Germinal center (tissue), 1 donor: ENCODE measurements at places on chromosomes 16 and 17.

GRCh38 chr17:61647047-61647446 is 56.0 kb upstream of the NACA2 start:
- DNase-seq: no peak

DNA sequence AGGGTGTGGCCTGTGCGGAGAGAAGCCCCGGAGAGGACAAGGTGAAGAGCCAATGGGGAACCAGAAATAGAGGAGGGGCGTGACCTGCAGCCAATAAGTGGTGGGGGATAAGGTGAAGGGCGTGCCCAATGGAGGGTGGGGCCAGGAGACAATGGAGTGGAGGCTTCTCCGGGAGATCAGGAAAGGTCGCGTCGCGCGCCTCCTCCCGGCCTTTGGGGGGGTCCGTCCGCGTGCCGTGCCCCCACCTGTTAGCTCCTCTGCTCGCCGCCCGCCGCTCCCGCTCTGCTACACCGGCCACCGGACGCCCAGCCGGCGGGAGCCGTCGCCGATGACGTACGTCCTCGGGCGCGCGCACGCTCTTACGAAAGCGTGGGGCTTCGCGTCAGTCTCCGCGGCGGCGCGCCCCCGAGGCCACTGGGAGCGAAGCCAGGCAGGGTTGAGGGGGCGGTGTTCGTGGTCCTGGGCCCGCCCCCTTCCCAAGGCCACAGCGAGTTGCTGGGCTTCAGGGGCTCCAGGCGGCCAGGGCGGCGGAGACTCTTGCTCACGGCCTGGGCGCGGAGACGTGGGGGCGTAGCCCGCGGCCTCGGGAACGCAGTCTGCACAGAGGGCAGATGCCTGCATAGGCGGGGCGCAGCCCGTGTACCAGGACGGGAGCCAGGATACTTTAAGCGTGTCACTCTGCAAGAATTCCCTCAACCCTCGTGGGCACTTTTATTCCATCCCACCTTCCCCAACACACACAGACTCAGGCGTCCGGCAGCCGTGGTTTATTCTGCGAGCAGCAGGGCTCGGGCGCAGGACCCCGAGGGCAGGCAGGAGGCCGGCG is at the start of gene MATCAP1:
TSS of gene MATCAP1 (minus strand) at position 337 of the 826 bp plus-strand sequence. CDS start 3,353 bp downstream, outside the sequence.
- peak; percentile 99 for DNase-seq

- no peak for DNase-seq
Measured at GRCh38 chr17:36829676-36830075, 107.6 kb upstream of the LHX1 start.

DNA sequence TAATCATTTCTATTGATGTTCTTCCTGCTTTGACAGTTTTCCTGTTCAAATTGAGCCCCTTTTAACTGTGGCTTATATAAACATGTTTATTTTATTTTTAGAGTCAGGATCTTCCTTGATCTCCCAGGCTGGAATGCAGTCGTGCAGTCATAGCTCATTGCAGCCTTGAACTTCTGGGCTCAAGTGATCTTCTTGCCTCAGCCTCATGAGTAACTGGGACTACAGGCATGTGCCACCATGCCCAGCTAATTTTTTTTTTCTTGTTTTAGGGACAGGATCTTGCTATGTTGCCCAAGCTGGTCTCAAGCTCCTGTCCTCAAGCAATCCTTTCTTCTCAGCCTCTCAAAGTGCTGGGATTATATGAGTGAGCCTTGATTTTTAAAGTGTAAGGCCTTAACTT is 14.7 kb downstream of the PHKB start:
- no peak for DNase-seq

- DNase-seq: no peak
Measured at GRCh38 chr16:8299635-8300034, 290.7 kb downstream of the TMEM114 start.

GRCh38 chr17:13387236-13387635 is 214.5 kb downstream of the HS3ST3A1 start:
- no peak for DNase-seq

GRCh38 chr17:77200711-77201110 is 59.9 kb downstream of the SEC14L1 start:
- DNase-seq: no peak

DNA sequence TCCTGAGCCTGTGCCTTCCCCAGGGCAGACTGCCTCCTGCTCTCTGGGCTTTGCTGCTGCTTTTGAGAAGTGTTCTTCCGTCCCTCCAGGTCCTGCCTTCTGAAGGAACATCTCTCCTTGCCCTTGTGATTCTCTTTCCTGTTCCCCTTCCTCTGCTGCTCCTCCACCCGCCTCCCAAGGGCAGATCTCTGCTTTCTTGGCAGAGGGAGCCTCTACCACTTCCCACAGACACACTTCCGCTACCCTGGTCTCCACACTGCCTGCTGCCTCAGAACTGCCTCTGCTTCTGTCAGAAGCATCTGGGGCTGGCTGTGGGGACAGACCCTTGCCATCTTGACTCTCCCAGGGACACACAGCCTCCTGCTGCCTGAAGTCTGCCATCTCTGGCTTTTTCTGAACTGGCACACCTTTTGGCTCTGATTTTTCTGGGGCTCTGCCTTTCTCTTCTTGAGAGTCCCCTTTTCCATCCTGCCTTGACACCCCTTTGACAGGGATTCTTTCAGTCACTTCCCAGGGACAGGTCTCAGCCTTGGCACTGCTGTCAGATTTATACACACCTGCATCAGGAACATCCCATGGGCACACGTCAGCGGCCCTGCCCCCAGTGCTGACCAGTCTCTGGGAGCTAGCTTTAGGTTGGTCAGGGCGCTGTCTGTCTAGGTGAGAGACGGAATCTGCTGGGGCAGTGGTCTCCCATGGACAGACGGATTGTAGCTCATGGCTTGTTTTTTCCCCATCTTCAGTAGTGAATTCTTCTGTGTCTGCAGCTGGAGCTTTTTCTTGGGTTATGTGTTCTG is 16.6 kb downstream of the GPR179 start:
- DNase-seq: no peak

GRCh38 chr16:50539822-50540710 is 8.1 kb upstream of the NKD1 start:
- no peak for DNase-seq

DNA sequence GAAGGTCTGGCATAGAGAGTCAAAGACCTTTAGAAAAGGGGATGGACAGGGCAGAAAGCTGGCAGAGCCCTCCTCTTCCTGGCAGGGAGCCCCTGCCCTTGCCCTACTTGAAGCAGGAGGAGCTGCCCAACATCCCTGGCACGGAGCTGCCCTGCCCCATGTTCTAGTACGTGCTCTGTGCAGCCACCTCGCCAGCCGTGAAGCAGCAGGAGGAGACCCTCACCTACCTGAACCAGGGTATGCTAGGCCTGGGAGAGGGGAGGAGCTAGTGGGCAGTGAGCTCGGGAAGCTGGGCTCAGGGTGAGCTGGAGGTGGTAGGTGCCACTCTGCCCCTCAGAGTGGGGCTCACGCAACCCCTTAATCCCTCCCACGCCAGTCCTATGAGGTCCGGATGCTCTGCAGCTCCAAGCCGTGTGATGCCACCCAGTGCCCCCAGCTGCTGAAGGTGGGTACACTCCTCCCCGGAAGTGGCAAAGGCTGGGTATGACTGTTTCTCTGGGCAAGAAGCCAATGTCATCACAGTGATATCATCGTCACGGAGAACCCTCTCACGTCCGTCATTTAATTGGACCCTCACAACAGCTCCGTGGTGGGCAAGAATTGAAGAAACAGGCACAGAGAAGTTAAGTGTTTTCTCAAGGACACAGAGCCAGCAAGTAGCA is 12.7 kb upstream of the STAC2 start:
- peak; percentile 56 for DNase-seq

DNA sequence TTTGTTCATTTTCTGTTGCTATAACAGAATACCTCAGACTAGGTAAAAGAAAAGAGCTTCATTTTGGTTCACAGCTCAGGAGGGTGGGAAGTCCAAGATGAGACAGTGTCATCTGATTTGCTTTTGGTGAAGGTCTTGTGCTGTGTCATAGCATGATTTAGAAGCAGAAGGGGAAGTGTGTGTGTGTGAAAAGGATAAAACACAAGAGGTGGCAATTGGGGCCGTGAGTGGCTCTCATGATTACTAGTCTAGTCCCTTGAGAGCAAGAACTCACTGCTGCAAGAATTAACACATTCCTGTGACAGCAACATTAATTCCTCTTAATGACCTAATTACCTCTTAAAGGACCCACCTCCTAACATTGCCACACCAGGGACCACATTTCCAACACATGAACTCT is 8.3 kb downstream of the SLC35G3 start:
- no peak for DNase-seq

- DNase-seq: no peak
Measured at GRCh38 chr16:46844771-46845170, 13.8 kb upstream of the C16orf87 start.

GRCh38 chr17:2191785-2192184 is 111.8 kb downstream of the SMG6 start:
- DNase-seq: no peak

DNA sequence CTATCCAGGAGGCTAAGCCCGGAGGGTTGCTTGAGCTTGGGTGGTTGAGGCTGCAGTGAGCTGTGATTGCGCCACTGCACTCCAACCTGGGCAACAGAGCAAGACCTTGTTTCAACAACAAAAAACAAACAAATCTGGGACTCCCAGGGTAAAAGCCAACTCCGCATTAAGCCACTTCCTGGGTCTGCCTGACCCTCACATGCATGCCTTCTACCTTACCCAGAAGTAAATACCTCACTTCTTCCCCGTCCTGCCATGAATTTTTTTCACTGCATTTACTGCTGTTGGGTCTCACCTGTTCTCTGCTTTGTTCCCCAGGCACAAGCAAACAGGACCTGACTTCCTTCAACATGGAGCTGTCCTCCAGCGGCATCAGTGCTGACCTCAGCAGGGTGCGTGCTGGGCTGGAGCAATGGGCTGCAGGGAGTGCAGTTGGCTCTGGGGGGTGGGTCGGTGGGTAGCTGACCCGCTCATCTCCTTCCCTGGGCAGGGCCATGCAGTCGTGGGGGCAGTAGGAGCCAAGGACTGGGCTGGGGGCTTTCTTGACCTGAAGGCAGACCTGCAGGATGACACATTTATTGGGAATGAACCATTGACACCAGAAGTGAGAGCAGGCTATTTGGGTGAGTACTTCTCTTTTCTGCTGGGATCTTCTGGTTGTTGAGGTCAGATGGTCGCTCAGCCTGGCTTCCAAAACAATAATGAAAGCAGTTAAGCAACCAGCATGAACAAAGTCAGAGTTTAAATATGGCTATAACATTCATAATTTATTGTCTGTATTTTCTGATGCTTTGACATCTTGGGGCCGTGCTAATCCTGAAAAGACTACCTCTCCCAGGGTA is 16.4 kb downstream of the ITGAL start:
- no peak for DNase-seq

GRCh38 chr17:2967515-2967914 is 95.9 kb downstream of the OR1D5 start:
- DNase-seq: no peak

DNA sequence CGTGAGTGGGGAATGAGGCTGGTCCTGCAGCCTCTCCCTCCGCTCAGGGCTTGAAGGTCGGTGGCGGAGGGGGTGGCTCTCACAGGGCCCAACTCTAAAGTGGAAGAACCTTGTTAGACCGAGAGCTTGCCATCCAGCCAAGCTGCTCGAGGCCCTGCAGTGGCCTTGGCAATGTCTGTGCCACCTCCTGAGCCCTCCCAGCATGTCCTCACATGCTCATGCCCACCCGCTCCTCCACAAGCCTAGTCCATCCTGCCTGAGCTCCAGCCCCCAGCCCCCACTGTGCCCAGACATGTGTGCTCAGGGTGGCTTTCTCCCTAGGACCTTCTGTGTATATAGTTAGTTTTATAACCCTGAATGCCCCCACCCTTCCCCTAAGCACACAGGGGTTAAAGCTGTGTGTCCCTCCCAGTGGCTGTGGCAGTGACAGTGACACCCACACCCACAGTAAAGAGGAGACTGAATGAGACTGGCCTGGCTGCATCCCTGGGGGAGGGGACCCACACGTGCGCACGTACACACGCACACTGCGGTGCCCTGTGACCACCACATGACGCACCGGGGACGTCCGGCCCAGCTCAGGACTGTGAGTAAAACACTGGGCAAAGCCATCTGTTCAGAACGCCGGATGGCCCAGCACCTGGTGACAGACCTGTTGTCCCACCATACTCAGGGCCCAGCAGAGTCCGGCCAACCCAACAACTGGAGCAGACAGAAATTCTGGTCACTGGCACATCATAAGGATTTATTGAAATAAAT is 15.6 kb downstream of the PDK2 start:
- DNase-seq: no peak
